Bronchial epithelial cell (primary cell): ENCODE measurements at places on chromosomes 12 and 14.

DNA sequence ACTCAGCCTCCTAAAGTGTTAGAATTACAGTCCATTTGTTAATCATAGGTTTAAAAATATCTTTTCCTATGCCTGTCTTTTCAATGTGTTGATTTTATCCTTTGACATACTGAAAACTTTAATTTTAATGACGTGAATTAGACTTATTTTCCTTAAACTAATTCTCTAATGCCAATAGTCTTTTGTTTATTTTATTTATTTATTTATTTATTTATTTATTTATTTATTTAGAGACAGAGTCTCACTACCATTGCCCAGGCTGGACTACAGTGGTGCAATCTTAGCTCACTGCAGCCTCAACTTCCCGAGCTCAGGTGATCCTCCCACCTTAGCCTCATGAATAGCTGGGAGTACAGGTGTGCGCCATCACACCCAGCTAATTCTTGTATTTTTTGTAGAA is 694.5 kb downstream of the TRHDE start:
- DNase-seq = no peak

DNA sequence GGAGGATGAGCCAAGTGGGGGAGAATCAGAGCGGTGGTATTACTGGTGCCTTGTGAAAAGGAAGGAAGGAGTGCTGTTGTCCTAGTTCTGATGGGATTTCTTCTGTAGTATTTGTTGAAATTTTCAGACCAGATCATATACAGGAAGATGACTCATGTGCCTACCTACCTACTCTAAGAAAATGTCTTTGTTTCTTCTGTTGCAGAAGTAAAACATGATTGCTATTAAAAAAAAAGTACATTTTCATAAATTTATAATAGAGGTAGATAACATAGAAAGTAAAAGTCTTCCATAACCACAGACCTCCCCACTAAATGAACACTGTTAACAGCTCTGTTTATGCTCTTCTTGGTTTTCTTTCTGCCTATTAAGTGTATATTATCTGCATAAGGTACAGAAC is 26.9 kb downstream of the SAMD4A start:
- DNase-seq = peak; percentile 71

DNA sequence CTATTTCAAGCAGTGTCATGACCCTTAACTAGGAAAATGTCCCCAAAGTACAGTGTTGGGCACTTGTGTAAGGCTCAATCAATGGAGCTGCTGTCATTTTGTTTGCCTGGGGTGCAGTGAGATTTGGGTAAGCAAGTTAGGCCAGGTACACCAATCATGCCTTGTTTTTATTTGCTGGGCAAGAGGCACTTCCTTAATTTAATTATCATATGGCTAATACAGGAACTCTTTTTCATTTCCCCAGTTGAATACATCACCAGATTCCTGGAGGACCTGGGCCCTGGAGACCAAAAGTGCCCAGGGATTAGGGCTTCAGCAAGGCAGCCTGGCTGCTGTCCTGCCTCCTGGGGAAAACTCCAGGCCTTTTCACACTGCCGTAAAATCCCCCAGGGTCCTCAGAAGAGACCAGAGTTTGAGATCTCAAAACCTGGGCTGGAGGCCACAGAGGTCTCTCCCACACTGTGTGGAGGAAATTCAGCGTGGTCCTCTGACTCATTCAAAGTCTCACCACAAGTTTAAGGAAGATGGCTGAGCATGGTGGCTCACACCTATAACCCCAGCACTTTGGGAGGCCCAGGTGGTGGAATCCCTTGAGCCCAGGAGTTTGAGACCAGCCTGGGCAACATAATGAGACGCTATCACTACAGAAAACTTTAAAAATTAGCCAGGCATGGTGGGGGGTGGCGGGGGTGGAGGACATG is 28.4 kb upstream of the FOXN3 start:
- no peak for DNase-seq

DNA sequence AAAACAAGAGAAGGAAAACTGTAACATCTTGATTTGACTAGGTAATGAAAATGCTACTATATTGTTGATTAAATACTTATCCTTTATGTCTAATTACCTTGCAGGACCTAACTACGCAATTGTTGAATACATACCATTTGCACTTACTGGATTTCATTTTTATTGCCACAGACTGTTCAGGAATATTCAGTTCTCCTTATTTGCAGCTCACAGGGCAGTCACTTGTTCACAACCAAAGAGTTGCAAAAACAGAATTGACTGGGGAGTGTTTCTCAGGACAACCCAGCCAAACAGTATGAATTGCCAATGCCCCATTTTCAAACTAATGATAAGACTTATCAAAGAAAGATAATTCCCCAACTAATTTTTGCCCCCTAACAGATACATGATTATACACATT is 49.4 kb downstream of the CIT start:
- no peak for DNase-seq

DNA sequence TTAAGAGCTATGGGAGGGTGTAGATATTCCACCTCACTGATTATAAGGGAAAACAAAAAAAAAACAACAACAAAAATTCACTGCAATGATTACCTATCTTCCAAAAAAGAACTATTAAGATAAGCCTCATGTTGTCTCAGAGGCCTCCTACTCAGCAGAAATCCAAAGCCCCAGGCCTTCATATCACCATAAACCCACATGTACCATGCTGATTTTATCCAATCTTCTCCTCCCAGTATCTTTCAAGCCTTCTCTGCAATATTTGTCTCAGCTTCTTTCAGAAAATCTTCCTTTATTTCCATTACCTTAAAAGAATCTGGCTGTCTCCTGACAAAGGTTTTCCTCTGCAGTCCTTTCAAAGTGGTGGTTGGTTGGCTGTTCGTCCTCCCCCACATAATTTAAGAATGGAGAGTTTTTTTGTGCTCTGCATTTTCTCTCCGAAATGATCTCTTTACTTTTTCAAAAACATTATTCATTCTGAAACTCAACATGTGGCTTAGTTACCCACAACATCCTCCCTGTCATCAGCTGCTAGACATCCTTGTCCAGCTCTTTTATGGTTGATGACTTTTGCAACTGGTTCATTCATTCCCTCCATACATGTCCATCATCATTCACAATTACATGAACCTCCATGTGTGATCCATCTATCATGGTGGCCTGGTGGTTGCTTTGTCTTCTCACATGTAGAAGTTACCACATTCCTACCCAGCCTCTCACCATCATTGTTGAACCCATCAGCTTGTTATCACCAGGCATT is 2.9 kb upstream of the EPYC start:
- DNase-seq = no peak

DNA sequence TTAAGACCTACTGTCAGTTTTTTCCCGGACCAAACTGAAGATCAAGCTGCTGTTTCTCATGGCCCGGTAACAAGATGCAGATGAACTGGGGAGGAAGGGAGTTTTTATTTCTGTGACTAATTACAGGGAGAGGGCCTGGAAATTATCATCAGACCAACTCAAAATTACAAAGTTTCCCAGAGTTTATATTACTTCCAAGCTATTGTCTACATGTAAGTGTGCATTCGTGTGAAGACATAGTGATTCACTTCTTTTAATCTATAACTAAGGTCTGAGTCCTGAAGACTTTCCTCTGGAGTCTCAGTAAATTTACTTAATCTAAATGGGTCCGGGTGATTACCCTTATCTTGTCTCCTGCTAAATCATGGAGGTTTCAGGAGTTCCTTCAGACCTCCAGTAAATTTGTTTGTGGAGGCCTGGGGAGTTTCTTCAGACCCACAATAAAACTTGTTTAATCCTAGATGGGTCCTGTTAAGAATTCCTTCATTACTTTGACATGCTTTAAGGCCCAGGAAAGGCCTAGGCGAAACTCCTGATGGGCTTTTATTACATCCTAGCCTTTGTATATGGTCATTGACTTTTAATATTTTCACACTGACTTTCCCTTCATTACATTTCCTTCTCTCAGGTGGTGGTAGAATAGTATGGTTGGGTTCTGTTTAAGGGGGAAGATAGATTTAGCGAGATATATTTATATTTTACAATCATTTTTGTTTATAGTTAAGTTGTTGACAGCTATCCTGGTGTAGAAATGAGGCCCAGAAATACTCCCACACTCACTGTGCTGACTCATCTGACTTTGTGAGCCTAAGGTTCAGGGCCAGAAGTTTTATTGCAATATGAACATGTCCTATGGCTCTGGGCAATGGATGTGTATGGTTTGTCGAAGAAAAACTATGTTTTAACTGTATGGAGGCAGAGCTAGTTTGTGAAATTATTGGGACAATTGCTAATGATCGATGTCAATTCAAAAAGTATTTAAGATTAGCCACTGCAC is 627.0 kb upstream of the FBXO33 start:
- DNase-seq = no peak

DNA sequence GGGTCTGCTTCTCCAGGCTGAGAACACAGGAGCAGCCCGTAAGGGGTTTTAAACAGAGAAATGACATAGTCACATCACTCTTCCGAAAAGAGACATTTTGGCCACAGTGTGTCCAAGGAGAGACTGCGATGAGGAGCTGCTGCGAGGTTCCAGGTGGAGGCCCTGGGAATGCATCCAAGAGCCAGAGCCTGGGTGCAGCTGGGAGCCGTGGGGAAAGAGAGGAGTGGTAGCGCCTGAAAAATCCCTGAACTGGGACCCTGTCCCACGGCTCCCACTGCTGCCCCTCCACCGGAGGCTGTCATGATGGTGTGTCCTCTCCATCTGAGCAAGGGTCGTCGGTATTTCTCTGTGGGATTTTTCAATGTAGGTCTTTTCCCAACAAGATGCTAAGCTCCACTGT is 146.9 kb downstream of the BCL11B start:
- DNase-seq = no peak
